ENCODE measurements at places on chromosomes 2 and 18.

DNA sequence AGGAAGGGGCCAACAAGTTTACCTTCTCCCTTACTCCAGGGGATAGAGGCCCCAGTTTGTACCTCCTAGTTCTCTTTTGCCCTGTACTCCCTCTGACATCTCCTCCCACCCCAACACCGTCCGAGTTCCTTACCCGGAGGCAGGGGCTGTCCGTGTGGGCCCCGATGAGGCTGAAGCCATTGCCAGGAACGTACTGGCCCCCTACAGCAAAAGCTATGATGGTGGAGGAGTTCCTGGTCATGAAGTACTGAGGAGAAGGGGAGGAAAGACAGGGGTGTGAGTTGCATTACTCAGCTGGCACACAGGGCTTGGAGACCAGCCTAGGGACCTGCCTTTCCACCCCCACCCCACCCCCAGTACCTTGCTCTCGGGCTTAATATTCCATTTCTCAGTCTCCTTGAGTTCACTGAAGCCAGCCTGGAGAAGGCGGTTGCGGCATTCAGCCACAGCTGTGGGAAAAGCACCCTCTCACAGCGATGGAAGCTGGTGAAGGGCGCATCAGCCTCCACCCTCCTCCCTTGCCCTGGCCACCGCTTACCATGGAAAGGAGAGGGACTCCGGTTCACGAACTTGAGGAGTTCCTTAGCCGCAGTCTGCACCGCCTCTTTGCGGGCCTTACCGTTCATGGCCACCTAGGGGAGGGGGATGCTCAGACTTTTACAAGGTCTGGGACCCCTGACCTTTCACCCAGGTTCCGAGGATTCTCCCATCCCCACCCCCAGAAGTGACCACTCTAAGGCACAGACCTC is 1.0 kb downstream of the DNPEP start:
- no peak for DNase-seq

DNA sequence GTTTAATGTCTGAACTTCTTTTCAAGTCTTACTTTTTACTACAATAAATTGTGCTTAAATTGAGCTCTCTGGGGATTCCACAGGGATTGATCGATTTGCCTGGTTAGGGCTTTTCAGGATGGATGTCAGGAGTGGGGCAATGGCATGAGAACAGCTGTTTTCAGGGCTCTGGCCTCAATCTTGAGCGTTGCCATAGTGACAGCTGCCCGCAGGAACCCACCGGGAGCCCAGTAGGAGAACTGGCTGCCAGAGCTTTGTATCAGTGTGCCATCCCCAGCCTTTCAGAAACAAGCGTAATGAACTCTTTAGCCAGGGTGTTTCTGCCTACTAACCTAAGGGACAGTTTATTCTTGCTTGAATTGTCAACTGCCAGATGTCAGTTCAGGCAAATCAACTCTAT is 93.5 kb downstream of the GALNT3 start:
- no peak for DNase-seq

GRCh38 chr2:96554293-96555145 is 18.0 kb downstream of the ARID5A start:
- DNase-seq = peak; percentile 76

DNA sequence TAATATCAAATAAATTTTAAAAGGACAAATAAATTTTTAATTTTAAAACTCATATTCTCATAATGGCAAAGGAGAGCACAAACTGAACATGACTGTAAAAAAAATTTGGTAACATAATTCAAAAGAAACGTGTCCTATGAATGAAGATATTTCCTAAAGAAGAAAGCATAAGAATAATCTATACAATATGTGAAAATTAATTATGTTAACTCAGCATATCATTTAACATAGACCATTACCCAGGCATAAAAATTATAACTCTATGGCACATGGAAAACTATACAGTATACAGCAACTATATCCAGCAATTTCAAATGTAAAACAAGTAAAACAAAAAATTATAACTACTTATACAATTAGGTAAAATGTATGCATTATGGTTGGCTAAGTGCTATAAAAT is 288.1 kb downstream of the SUCLG1 start:
- DNase-seq = no peak

- no peak for DNase-seq
Observed at GRCh38 chr2:163856941-163857340, 121.1 kb upstream of the FIGN start.

DNA sequence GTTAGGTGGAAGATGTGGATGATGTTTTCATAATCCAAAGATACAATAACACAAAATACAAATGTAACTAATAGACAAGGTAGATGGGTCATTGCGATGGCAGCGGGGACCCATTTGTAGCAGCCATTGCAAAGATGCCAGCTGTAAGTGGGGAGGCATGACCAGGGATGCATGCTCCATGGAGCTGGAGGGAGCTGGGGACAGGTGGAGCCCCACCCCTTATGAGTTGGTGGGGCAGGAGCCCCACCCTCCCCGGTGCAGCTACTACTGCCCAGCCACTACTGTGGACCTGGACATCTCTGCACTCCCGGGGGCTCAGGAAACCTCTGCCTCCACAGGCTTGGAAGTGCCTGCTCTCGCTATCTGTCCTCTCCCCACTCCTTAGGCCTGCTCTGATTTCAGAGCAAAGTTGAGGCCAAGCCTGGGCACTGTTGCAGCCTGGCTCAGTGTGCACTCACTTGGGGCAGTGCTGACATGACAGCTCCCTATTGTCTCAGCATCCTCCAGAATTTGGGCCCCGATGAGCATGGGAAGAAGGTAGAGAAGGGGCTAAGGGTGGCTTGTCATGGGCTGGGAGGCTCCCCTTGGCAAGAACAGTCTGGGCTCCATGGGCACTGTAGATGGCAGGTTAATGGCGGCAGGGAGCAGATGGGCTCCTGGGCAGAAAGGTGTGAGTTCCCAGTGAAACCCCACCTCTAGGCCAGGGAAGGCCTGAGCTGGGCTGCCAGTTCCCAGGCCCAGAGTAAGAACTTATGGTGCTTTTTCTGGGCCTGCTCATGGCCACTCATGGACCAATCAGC is 81.1 kb downstream of the ZNF804A start:
- no peak for DNase-seq

GRCh38 chr2:101474731-101475384 is at the start of gene RFX8:
Gene RFX8 (minus strand): TSS chr2:101475112. CDS start chr2:101466848, 8,264 bp downstream.
- DNase-seq = peak; percentile 86

DNA sequence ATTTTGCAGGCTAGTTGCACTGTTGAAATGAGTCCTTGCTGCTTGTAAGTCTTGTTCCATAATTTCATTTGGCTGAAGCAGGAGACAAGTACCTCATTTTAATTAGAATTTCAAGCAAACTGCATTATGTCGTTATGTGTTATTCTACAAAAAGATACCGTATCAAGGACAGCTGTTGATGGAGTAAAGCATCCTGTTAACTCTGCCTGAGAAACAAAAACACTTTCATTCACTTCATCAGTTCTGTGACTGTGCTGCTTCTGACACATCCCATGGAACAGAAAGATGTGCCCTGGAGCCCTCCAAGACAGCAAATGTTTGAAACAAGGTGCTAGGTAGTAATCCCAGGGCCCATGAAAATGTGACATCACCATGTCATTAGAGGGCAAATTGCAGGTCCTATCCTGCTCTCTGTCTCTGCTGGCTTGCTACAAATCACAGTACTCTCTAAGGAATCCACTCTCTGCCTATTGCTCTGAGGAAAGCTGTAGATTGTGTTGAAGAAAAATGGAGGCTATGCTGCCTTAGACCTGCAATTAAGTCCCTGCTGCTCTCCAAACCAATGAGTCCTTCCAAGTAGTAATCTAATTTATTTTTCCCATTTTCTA is 209.7 kb upstream of the PARD3B start:
- no peak for DNase-seq

- peak; percentile 47 for DNase-seq
Observed at GRCh38 chr2:201858281-201859184, 52.2 kb downstream of the CDK15 start.

DNA sequence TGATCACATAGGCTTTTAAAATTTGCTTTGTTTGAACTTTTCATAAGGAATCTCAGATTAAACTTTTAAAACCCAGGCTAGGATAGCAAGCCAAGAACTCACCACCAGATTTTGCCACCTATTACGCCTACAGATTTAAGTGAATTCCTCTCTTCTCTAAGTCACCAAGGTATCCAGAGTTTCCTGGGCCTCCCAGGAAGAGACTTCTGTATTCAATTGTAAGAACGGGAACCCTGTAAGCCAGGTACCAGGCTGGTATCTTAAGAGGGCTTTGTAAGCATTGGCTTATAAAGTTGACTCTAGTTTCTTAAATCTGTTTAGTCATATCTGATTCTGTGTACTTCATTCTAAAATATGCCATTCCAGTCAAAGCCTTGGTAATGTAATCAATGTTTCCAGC is 285.1 kb downstream of the MBD5 start:
- DNase-seq = no peak

DNA sequence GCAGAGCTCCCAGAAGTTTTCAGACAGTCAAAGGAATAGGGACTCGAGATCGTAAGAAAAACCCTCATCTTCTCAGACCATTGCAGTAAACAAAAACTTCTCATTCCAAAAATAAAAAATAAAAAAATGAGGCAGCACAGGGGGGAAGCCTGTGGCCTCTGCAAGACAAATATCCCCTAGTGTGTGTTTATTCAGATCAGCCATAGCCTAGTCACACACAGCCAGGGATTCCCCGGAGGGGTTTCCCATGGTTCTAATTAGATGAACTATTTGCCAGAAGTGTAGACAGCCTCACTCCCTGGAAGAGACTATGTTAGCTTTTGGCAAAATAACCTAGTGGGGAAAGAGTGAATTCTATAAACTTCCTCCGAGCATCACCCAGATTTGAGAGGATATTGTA is 122.9 kb upstream of the KLF7 start:
- DNase-seq = no peak

DNA sequence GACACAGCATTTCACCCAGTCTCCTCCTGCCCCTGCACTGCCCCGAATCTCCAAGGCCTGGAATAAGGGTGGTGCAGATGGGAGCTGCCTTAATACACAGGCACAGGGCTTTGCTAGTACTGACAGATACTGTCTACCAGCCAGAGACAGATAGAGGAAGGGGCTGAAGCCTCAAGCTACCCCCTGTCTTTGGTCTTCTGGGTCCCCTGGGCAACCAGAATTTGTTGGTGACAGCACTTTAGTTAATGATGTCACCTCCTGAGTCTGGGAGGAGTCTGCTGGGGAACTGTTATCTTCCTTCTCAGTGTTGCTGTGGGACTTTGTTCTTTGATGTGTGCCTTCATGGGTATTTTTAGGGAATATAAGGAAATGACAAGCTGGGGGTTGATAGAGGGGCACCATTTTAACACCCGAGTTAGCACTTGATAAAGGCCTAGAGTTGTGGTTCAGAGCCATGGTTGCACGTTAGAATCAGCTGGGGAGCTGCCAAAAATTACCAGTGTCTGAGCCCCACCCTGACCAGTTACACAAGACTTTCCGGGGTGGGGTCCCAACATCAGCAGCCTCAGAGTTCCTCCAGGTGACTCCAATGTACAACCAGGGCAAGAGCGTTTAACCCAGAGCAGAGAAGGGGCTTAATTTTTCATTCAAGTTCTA is 136.8 kb downstream of the SMAD7 start:
- peak; percentile 65 for DNase-seq

GRCh38 chr2:43169099-43169945 is 57.1 kb downstream of the ZFP36L2 start:
- peak; percentile 64 for DNase-seq

DNA sequence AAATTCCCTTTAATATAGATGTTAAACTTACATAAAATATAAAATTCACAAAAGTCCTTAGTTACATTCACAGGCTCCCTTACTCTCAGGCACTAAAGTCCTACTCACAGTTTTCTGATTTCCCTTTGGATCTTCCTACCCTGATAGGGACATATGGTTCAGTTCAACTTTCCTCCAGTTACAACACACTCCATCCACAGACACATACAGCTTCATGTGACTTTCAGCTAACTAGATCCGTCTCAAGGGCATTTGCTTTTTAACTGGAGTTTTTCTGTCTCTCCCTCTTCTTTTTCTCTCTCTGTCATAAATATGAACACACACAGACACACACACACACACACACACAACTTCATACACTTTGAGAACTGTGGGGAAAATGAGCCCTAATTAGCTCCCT is 419.2 kb downstream of the LRP1B start:
- no peak for DNase-seq

DNA sequence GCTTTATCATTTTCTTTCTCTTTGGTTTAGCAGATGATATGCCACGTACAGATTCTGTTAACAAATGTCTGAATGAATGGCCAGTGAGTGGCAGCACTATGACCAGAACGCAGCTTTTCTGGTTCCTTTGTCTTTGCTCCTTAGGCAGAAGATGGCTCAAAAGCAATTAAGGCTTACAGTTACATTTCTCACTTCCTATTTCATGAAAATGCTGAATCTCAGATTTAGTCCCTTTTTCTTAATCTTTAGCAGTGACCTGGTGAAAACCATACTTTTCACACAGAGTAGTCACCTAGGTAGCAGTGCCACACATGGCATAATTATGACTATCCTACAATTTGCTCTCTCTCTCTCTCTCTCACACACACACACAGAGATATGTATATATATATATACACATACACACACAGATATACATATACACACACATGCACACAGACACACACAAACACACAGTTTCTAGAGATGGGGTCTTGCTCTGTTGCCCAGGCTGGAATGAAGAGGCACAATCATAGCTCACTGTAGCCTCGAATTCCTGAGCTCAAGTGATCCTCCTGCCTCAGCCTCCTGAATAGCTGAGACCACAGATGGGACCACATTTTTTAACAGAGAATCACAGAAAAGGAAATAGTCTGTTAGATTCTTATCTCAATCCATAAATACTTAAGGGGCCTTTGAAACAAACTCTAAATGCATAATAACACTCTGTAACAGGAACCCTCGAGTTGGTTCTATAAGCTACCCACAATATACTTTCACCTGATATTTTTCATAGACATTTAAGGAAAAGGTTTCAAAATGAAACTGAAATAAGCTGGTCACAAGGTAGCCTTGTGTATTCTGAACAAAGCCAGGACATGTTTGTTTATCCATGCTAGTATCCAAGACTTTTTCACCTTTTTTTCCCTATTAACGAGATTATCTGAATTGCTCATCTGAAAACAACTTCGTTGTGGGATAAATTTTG is 11.6 kb downstream of the PDE6D start:
- DNase-seq = no peak

- DNase-seq = no peak
Observed at GRCh38 chr2:166651080-166651675, 157.1 kb upstream of the SCN7A start.

DNA sequence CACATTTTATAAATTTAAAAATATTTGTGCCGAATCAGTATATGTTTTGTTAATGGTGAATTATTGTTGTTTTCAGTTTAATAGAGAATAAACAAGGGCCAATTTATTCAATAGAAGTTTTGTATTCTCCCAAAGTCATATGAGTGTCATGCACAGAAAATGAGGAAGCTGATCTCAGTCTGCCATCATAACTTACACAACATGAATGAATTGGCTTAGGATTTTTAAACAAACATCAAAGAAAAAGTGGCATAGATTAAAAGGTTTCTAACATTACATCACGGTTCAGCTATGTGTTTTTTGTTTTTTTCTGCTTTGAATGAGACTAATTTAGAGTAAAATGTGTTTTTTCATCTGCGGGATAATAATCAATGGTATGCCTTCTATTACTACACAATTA is 123.4 kb upstream of the CTNNA2 start:
- no peak for DNase-seq

GRCh38 chr18:62425465-62426190 is 97.2 kb upstream of the ZCCHC2 start:
- DNase-seq = peak; percentile 75

- DNase-seq = no peak
Observed at GRCh38 chr2:108614659-108615058, 80.4 kb downstream of the LIMS1 start.

GRCh38 chr2:62539606-62540407 is 33.8 kb upstream of the TMEM17 start:
- no peak for DNase-seq

- no peak for DNase-seq
Observed at GRCh38 chr2:36163520-36164254, 191.9 kb upstream of the CRIM1 start.
